ENCODE measurements at places on chromosomes 6 and 20.

- no peak for DNase-seq
These were observed 5.7 kb downstream of the HELZ2 start for GRCh38 chr20:63568170-63568981.

GRCh38 chr6:137956098-137956488 is 89.0 kb downstream of the TNFAIP3 start:
- no peak for DNase-seq

DNA sequence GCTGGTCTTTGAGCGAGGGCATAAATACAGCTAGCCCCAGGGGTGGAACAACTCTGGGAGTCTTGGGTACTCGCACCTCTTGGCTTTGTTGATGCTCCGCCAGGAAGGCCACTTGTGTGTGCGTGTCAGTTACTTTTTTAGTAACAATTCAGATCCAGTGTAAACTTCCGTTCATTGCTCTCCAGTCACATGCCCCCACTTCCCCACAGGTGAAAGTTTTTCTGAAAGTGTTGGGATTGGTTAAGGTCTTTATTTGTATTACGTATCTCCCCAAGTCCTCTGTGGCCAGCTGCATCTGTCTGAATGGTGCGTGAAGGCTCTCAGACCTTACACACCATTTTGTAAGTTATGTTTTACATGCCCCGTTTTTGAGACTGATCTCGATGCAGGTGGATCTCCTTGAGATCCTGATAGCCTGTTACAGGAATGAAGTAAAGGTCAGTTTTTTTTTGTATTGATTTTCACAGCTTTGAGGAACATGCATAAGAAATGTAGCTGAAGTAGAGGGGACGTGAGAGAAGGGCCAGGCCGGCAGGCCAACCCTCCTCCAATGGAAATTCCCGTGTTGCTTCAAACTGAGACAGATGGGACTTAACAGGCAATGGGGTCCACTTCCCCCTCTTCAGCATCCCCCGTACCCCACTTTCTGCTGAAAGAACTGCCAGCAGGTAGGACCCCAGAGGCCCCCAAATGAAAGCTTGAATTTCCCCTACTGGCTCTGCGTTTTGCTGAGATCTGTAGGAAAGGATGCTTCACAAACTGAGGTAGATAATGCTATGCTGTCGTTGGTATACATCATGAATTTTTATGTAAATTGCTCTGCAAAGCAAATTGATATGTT is 19.2 kb downstream of the IRF4 start:
- no peak for DNase-seq

- DNase-seq = no peak
These were observed 58.9 kb downstream of the TRERF1 start for GRCh38 chr6:42392833-42393232.

DNA sequence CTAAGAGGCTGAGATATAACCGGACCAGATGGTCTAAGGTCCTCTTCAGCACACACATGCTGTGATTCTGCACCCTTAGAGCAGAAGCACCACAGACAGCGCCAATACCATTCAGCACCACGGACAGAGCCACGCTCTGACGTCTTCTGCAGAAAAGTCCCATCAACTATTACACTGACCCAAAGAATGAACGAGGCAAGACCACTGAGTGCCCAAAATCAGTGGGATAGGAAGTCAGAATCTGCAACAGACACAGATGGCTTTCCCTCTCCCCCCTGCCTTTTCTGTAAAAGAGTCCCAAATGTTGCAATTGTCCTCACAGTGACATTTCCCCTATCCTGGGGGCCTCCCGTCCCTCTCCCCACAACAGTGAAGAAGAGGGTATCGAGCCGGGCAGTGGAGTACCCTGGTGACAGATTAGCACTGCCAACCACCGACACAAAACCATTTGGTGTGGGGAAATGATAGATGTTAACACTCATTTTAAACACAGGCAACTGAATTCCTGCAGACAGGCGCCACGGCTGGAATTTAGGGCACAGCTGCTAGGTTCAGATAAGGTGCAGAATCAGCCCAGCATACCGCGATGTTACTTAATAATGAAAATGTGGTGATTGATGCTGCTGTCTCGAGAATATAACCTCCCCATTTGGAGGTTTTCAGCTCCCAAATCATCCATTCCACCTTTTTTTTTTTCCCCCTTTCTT is 66.6 kb upstream of the CTNNBL1 start:
- no peak for DNase-seq

- no peak for DNase-seq
These were observed 134.8 kb upstream of the FOXA2 start for GRCh38 chr20:22719167-22719591.

DNA sequence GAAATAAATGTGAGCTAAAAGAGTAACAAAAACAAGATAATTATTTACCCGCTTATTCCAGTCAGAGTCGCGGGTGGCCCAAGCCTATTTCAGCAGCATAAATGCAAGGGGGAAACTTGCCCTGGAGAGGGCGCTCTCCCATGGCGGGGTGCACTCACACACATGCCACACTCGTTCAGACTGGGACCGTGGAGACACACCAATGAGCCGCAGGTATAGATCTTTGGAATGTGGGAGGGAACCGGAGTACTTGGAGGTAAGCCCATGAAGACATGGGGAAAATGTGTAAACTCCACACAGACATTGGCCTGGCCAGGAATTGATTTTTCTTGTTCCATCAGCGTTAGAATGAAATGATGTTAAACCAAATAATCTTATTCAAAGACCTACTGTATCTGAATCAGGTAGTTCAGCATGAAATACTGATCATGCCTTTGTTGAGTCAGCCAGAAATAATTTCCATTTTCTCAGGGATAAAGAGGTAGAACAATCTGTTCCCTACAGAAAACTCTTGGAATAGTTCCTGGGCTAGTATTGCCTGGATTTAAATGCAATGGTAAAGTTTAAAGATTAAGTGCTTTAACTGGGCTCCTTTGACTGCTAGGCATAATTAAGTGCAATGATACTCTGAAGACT is 191.5 kb downstream of the MCHR2 start:
- no peak for DNase-seq
